Fibroblast of villous mesenchyme (primary cell): ENCODE measurements at places on chromosomes 16 and 17.
A peak's percentile ranks its signal among the peaks of the same experiment; 100 is the strongest.

GRCh38 chr17:61349350-61349749 lies 50.3 kb upstream of the TBX2 start:
- no peak for DNase-seq

DNA sequence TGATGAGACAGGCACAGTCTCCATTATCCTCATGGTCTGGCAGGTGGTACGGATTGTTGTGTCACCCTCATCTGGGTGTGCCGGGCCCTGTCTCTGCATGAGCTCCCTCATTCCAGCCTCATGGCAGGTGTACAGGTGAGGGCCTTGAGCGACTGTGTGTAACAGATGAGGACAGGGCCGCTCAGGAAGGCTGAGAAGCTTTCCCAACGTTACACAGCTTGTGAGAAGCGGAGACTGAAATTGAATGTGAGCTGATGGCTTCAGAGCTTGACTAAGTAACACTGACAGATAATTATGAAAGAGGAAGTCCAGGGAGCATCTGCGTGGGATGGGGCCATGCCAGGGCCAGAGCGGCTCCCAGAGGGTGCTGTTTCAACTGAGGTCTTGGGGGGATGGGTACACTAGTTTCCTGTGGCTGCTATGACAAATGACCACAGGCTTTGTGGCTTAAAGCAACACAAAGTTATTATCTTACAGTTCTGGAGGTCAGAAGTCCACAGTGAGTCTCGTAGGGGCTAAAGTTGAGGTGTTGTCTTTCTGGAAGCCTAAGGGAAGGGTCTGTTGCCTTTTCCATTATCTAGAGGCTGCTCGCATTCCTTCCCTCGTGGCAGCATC lies 36.7 kb downstream of the CMIP start:
- DNase-seq, result peak; percentile 66

GRCh38 chr16:24069036-24069590 lies 187.0 kb upstream of the CACNG3 start:
- DNase-seq, result no peak

GRCh38 chr17:13492737-13493122 lies 109.0 kb downstream of the HS3ST3A1 start:
- DNase-seq, result no peak

DNA sequence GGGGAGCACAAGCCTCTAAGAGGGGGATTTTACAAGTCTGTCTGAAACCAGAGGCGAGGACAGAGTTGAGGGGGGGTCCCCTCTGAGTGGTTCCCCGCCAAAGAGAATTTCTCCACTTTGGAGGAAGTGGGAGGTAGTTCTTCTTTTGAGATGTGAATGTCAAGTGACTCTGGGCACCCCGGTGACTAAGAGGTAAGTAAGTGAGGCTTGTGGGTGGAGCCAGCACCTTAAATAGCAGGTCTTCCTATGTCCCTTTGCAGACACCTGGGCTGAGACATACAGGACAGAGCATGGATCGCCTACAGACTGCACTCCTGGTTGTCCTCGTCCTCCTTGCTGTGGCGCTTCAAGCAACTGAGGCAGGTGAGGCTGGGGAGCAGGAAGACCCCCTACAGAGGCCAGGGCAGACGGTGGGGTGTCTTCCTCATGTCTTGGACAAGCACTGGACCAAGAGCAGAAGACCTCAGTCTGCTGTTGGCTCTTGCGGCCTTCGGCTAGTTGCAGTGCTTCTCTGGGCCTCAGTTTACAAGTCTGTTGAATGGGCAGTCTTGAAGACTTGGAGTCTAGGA lies at the start of gene CCL22:
TSS of gene CCL22 (plus strand) at position 257 of the 569 bp plus-strand sequence. CDS start at position 291, 34 bp downstream.
- DNase-seq, result no peak
